ENCODE measurements at places on chromosomes 11 and 22.

- DNase-seq = no peak
These were observed 12.2 kb downstream of the AP2A2 start for GRCh38 chr11:937841-938261.

DNA sequence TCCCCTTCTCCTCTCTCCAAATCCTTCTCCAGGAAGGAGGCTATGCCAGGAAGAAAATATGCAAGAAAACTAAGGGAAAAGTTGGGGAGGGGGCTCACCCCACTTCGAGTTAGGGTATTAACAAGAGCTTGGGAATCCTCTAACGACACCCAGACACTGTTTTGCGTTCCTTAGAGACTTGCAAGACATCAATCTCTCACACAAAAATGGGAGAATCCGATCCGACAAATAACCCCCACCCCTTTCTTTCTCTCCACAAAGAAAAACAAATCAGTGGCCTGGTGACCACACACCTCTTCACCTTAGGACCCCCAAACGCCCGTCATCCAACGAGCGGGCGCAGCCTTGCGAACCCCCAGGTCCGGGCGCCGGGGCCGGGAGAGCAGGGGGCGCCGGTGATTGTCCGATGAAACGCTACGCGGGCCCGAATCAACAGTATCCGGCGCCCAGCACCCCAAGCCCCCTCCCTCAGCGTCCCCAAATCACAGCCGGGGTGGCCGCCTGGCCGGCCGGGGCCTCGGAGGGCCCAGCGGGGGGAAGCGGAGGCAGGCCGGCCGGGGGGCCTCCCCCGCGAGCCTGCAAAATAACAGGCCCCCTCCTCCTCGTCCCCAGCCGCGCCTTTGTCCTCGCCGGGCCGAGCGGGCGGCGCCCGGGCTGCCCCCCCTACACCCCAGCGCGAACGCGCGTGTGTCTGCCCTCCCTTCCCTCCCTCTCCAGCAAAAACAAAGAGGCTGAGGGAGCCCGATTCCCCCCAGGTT lies 690 bp downstream of the CSNK1E start:
- DNase-seq = no peak

DNA sequence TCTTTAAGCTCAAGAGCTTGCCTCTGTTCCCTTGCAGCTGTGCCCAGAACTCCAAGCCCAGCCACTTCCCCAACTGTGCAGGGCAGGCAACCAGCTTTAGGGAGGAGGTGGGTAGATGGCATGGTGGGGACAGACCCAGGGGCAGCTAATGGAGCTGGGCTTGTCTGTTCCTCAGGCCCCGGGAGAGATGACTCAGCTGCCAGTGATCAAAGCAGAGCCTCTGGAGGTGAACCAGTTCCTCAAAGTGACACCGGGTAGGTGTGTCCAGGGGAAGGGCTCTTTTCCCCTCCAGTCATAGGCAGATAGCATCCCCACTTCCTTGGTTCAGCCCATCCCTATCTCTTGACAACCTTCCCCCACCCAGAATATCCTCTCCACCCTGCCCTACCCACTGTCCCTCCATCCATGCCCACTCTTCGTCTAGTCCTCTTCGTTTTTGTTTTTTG lies 32.4 kb downstream of the CREB3L1 start:
- no peak for DNase-seq

GRCh38 chr11:71115770-71116692 lies 136.3 kb downstream of the SHANK2 start:
- DNase-seq = no peak

DNA sequence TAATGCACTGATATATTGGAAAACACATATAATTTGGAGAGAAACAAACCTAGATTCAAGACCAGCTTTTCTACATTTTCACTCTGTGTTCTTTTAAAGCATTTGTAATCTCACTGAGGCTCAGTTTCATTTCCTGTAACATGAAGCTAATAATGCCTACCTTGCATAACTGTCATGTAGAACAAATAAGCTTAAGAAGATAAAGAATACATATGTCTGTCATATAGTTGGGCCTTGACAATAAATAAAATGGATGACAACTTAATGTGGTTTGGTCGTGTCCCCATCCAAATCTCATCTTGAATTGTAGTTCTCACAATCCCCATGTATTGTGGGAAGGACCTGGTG lies 35.2 kb upstream of the FIBIN start:
- no peak for DNase-seq

DNA sequence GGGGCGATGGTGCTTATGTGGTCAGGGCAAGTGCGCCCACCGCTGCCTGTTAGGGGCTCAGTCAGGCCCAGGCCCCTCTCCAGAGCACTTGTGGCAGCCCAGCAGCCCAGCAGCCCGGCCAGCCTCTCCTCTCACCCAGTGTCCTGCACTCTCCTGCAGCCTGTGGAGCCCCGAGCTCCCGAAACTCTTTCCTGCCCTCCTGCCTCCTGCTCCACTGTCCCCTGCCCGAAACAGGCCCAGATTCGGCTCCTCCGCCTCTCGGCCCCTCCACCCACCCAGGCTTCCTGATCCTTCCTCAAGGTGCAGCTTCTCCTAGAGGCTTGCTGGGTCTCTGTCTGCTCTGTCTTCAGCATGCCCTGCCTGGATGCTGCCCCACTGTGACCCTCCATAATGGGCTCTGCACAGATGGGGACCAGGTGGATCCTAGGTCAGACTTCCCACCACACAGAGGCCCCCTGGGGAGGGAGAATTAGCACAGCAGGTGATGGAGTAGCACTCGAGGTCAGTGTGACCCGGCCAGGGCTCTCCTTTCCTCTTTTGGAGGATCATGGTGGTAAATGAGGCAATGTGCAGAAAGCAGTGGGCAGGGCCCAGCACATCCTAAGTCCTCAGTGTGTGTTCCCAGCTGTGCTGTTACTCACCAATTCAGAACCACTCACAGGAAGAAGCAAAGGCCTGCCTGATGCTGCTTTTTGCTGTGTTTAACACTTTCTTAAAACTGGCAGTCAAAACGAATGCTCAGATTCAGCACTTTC lies 18.6 kb upstream of the NAP1L4 start:
- no peak for DNase-seq

DNA sequence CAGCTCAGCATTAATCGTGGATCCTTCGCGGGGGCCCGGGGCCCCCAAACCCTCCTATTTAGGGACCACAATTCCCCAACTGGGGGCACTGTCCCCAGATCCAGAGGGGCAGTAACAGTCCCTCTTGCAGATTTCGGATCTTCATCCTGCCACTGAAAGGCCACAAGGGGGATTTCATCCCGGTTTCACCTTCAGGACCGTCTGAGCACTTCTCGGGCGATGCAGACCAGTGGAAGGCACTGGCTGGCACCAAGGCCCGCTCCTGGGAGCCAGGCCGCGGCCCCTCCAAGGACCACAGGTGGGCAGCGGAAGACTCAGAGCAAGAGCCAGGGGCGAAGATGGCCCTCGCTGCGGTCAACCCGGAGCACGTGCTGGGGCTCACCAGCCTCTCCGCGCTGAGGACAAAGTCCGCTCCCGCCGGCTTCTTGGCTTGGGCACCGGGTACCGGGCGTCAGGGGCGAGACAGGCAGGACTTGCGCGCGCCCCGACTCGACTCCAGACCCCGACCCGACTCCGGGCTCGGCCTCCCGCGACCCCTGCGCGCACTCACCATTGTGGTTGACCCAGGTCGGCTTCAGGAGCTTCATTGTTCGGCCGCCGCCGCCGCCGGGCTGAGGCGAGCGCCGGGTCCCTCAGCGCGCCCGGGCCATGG lies 517 bp downstream of the HIRA start:
- no peak for DNase-seq

DNA sequence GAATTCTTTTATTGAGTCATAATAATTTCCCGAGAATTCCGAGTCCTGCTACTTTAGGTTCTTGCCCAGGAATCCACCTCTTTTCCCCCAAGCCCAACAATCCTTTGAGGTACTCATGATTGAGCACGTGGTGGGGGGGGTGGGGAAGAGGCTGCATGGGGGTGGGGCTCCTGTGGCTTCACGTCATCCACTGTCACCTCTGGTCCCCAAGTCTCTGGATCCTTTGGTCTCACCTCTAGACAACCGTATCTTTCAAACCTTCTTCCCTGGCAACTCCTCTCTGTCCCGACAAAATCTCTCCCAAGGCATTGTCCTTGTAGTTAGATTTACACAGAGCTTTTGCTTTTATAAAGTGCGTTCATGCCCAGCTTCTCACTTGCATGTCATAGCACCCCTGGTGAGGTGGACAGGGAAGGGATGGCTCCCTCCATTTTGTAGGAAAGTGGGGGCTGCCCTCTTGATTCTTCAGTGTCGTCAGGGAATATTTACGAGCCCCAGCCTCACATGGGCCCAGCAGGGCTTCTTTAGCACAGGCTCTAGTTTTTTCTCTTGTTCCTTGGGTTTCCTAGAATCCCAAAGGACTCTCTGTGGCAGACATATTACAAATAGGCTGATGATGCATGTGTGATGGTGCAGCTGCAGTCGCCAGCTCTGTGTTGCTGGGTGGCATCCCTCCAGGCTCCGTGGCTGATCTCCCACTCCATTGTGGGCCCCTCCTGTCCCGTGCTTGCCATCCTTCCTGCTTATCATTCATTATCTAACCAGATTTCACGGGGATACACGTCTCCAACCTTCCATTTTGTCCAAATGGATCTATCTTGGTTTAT lies 8.4 kb downstream of the UCP3 start:
- no peak for DNase-seq

- no peak for DNase-seq
These were observed 2.3 kb upstream of the PNPLA2 start for GRCh38 chr11:816433-816779.

GRCh38 chr22:25551396-25551795 lies 13.1 kb upstream of the GRK3 start:
- no peak for DNase-seq

- no peak for DNase-seq
These were observed 520.0 kb upstream of the LUZP2 start for GRCh38 chr11:23976841-23977271.

DNA sequence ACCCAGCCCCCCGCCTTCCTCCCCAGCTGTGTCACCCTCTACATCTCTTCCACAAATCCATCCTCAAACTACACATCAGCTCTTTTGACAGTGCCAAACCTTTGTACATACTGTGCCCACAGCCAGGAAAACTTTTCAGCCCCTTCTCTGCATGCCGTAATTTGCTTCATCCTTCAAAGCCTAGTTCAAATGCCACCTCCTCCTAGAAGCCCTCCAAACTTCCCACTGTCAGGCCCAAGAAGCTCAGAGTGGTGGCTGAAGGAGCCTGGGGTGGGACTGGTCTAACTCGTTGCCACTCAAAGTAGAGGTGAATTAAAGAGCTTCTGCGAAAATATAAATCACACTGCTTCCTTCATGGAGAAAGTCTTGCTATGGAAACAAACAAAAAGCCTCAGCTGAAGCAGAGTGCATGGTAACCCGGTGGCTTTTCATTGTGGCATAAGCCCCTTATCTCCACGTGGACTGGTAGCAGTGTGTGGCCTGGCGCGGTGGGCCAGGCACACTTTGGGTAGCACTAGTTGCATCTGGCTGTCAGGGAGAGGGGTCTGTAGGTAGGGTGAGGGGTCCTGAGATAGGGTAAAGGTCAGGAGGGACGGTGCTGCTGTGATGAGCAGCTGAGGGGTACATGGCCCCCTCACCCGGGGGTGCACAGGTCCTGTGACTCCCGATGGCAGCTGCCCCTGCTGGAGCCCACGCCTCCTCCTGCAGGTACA lies 76.9 kb downstream of the MYO7A start:
- DNase-seq = no peak

DNA sequence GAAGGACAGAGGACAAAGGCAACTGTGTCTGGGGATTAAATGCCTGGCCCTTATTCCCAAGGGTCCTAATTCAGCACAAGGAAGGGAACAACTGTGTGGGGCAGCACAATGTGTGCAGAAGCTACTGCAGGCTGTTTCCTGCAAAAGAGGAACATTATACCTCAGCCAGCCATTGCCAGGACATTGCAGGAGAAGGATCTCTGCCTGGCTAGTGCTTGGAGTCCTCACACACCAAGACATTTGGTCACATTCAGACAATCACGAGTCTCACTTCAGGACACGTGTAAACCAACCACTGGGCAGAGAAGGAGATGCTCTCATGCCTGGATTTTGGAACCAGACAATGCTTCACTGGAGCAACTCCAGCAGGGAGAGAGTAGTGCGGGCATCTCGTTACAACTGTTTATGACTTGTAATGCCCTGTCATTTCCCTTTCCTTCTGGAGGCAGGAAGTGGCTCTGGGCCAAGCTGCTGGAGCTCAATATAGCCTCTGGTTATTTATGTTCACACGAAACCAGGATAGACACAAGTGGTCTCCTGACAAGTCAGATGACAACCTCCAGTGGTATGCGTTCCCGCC lies 23.9 kb upstream of the ZC3H12C start:
- peak; percentile 1 for DNase-seq

GRCh38 chr11:88543902-88544655 lies 206.5 kb upstream of the CTSC start:
- DNase-seq = no peak

DNA sequence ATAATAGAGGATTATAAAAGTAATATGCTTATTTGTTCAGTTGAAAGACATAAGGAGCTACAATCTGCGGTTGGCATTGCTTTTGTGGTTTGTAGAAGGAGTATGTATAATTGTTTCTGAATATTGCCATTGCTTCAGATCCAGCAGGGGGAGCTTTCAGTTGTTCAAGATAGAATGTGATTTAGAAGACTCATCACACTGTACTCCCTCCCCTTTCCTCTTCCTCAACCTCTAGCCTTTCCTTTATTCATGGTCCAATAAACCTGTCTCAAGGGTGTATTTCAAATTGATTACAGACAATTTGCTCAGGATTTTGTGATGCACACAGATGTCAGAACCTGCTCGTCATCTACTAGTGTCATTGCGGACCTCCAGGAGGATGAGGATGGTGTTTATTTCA lies 9.8 kb downstream of the PRMT3 start:
- no peak for DNase-seq

DNA sequence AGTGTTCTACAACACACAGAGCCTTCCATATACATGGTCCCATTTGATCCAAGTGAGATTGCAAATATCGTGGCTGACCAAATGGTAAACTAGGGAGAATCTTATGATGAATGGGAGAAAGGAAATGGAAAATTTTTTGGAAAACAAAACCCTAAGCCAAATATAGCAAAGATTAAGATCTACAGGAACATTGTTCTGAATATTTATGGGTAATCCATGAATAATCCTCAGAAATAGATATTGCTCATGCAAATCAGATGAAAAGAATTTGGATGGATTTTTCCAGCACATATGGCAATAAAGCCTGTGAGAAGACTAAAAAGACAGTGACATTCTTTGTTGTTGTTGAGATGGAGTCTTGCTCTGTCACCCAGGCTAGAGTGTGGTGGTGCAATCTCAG lies 21.7 kb upstream of the PRDM10 start:
- DNase-seq = no peak

DNA sequence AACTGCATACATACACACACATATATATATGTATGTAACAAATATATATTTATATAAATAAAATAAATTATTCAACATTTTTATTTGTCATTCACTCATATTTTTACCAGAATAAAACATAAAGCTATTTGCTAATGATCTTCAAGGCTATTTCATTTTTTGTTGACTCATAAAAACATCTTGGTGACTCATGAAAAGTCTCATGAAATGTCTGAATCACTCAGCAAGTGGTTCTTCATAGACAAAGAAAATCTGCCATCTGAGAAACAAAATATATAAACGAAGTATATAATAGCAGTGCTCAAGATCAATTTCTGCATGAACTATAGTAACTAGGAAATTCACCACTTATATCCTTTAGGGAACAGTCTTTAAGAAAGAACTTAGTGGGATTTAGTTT lies 764.8 kb upstream of the FAT3 start:
- no peak for DNase-seq

Measured in SIG-M5 (cell line).